PC-3 (cell line): ENCODE measurements at places on chromosomes 5 and 9. TPM values are rescaled to one million over a fixed set of nuclear protein-coding genes. Genes with fewer than 3 reads are reported as not detected.

Gene RMI1
- total RNA-seq, result 5.0 and 6.2 TPM in 2 replicates

Gene FOXD1
- 10.3 and 12.8 TPM in 2 replicates for total RNA-seq

Gene SELENOP
- 3.3 and 3.9 TPM in 2 replicates for total RNA-seq

Gene FGF1
- 1.5 and 9.7 TPM in 2 replicates for total RNA-seq
